RWPE1 (cell line): ENCODE measurements at places on chromosomes 6 and 20.

- DNase-seq = no peak
These were observed 179.6 kb upstream of the CCN2 start for GRCh38 chr6:132130626-132131298.

GRCh38 chr6:116011520-116011919 is 49.2 kb downstream of the FRK start:
- DNase-seq = peak; percentile 68

- peak; percentile 94 for DNase-seq
These were observed 211.1 kb downstream of the ANKRD60 start for GRCh38 chr20:58017231-58017969.

DNA sequence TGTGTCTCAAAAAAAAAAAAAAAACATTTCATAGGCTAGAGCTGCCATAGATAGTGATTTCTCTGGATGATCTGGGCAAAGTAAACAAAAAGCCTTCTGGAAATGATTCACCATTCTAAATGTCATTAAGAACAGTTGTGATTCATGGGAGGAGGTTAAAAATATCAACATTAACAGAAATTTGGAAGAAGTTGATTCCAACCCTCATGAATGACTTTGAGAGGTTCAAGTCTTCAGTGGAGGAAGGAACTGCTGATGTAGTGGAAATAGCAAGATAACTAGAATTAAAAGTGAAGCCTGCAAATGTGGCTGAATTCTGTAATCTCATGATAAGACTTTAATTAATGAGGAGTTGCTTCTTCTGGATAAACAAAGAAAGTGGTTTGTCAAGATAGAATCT is 26.8 kb upstream of the MMP24 start:
- DNase-seq = no peak

DNA sequence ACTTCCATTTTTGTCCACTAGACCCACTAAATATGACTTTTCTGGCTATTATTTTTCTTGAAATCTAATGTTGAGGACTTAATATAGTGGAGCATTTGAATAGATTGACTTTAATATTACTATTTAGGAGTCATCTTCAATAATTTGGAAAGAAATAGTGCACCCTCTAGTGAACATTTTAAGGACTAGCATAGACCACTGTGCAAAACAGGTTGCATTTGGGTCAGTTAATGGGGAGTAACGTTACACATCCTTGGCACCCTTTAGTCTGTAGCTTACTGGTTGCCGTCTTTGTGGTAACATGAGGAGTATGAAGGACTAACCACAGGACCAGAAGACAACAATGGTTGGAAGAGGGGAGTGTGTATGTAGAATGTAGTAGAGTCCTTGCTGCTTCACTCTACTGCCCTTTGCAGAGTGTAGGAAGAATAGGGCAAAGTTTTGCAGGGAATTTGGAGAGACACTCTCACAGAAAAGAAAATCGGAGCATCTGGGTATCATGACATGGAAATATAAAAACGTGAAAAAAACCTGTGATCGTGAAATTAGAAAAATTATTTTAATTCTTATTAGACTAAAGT is 25.2 kb downstream of the RFPL4B start:
- peak; percentile 31 for DNase-seq

DNA sequence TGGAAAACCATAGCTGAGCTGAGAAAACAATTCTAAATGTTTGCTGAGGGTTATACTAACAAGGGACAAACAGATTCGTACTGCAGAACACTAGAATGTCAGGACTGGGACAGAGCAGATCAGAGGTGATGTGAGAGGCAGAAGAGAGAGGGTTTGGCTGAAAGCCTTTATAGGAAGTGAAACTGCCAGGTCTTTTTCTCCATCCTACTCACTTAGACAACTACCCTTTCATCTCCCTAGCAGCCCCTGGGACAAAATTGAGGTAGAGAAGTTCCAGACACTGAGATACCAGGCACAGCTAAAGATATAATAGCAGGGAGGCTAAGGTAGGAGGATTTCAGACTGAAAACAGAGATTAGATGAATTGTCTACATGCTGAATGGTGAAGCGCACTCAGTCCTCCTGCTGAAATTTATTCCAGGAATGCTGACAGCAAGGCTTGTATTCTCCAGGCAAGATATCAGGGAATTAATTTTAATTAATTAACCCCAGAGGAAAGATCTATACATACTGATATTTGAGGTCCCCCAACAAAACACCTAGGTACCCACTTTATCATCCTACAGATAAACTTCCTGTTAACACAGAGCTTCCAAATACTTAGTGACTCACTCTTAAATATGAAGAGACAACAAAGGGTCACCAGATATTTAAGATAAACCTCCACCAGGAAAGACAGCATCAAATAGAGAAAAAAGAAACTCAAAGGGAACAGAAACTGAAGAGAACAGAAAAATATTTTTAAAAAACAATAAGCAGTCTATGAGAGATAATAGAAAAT is 12.6 kb upstream of the EIF2S2 start:
- no peak for DNase-seq

- DNase-seq = no peak
These were observed 380.9 kb downstream of the GJA1 start for GRCh38 chr6:121816361-121816760.

DNA sequence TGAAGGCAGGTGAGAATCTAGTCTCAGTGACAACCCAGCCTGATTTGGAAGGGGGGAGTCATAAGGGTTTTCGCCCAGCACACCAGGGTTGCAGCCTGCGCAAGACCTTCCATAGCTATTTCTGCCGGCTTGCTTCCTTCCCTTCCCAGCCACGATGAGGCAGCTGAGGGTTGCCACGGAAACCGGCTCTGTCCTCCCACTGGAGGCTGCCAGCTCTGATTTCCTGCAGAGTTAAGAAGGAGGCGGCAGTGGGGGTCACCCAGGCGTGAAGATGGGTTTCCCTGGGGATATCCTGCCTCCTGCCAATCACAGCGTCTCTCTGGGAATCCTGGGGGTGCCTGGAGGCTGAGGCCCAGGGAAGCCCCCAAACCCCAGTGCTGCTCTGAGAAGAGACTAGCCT is 23.1 kb upstream of the KCNB1 start:
- DNase-seq = no peak

GRCh38 chr6:34729631-34730470 is 27.5 kb upstream of the SNRPC start:
- DNase-seq = no peak

GRCh38 chr20:20206788-20207187 is 154.5 kb downstream of the CFAP61 start:
- DNase-seq = no peak

DNA sequence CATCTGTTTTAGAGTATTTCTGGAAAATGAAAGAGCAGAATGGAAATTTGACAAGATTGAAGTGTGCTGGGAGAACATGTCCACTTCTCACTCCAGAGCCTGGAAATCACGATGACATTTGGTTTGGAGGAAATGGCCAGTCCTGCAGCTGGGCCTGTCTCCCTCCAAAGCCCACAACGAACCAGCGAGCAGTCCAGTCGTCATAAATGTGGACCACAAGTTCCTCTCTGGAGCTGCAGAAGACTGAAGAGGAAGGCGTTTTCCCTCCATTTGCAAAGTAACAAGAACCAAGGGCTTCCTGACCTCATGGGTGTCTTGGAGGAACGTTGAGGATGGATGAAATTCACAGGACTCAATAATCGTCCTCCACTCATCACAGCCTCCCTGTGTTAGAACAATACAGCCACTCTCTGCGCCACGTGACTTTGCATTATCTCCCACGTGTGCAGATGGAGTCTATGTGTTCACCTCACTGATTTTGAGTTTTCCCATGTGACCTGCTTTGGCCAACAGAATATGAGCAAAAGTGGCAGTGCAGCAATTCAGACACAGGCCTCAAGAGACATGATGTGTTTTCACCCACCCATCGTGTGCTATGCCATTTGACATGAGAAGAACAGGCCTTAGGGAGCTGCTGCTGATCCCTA is 9.1 kb upstream of the SPATS1 start:
- no peak for DNase-seq

DNA sequence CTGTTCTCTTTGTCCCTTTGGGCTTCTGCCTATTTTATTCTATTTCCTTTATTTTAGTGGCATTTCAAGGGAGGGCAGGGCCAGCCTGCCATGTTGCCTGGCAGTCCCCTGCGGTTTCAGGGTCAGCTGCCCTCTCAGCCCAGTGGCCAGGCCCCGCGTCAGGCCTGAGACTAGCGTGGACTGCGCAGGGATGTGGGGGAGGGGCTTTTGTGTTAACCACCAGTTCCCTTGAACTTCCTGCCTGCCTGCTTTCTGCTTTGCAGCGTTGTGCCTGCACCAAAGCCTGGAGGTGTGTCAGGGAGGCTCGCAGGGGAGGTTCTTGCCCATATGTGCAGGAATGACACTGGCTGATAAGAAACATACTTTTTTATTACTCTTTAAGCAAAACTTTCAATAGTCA is 157.6 kb downstream of the SLC35B3 start:
- no peak for DNase-seq

- peak; percentile 70 for DNase-seq
These were observed 207.2 kb downstream of the BTBD9 start for GRCh38 chr6:38432479-38432878.

DNA sequence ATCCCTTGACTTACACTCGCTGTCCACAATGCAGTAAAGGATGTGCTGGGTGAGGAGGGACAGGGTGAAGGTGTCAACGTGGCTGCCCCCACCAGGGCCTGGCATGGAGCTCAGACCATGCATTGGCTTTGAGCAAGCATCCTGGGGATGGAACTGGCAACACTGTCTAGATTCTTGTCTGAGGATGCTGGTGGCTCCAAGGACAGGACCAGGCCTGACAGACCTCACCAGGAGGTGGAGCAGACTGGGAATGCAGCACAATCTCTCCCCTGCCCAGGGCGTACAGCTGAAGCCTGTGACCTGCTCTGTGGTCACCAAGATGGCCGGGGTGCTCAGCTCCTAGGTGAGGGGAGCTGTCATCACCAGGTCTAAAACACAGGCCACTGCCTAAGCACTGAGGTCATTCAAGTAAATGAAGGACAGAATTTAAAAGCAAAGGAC is 50.9 kb downstream of the MYH7B start:
- no peak for DNase-seq

DNA sequence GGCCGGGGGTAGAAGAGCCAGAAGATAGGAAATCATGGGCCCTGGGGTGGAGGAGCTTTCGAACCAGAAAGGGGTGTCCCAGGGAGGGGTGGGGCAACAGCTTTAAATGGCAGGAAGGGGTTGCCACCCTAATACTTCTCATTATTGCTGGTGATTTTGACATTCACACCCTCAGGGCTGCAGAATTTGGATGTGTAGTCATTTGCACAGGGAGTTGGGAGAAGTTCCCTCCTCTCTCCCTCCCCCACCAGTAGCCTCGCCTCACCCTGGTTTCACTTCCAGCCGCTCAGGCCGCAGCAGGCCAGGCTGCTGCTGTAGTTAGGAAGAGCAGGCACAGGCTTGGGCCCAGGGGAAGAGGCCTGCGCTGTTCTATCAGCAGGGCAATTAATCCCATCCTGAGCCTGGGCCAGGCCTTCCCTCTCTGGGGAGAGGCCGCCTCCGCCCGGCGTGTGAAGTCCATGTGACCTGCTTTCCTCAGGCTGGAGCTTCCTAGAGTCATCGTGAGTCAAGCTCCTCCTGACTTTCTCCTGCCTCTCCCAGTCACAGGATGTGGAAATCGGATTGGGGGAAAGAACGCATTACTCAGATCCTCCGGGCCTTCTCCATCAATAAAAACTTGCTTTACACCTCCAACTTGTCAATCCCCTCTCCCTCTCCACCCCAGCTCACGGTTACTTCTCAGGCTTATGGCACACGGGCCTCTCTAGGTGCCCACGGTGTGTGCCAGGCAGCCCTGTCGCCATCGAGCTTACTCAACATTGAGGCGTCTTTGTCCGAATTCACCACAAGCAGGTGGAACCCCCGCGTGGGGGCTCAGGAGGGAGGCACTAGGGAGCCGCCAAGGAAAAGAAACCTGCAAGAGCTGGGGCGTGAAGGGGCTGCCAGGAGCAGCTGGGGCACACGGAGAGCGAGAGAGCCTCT is 7.8 kb downstream of the ADTRP start:
- DNase-seq = peak; percentile 96

DNA sequence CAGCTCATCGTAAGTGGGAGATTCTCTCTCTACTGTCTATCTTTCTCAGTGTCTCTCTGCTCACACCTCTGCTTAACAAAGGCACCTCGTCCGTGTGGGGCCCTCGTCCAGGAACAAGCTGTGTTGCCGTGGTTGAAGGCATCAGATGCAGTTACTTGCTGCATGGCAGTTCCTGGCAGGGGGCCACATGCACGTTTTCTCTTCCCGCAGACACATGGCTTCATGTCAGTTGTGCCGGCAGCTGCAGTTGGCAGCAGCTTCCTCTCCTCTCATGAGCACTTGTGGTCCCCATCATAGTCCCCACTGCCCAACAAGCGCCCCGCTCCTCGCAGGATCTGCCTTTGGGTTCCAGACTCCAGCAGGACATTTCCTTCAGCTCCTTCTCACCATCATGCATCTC is 7.1 kb upstream of the AFDN start:
- DNase-seq = no peak

DNA sequence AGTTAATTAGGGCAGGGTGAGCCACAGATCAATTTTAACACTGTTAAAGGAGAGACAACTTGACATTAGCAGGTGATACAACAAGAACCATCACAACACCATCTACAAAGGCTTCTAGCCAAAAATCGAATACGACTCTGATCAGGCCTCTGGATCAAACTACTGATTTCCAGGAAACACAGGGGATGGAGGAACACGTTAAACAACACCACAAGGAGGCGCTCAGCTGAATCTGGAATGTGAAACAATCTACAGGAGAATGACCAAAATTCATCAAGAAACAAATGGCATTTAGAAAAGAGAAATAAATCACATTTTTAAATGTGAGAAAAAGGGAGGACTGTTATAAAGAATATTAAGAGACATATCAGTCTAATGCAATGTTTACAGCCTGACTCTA is 13.5 kb upstream of the MAFB start:
- no peak for DNase-seq

DNA sequence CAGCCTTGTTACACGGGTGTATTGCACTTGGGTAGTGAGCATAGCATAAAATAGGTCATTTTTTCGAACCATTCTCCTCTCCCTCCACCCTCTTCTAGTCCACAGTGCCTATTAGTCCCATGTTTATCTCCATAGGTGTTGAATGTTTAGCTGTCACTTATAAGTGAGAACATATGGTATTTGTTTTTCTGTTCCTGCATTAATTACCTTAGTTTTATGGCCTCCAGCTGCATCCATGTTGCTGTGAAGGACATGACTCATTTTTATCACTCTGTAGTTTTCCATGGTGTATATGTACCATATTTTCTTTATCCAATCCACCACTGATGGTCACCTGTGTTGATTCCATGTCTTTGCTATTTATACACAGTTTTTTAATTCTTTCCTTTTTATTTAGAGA is 889.5 kb downstream of the EYS start:
- DNase-seq = no peak

- peak; percentile 92 for DNase-seq
These were observed 503 bp downstream of the PPDPF start for GRCh38 chr20:63520934-63521601.

- peak; percentile 75 for DNase-seq
These were observed 198.8 kb upstream of the PREP start for GRCh38 chr6:105601541-105602236.

DNA sequence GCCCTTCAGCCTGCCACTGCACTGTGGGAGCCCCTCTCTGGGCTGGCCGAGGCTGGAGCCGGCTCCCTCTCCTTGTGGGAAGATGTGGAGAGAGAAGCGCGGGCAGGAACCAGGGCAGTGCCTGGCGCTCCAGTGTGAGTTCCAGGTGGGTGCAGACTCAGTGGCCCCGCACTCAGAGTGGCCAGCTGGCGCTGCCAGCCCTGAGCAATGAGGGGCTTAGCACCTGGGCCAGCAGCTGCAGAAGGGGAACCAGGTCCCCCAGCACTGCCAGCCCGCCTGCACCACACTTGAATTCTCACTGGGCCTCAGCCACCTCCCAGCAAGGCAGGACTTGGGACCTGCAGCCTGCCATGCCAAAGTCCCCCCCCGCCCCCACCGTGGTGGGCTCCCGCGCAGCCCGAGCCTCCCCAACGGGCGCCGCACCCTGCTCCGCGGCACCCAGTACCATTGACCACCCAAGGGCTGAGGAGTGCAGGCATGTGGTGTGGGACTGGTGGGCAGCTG is 205.9 kb downstream of the CLVS2 start:
- DNase-seq = no peak
